ENCODE measurements at places on chromosomes 3 and 15. TPM values are rescaled to one million over a fixed set of nuclear protein-coding genes. Genes with fewer than 3 reads are reported as not detected.

Gene IQCF5
- polyA plus RNA-seq: not detected

Gene CLEC3B
- polyA plus RNA-seq: not detected

Gene CDC25A
- 0.94 TPM for polyA plus RNA-seq

Gene PLXNA1
- 0.31 TPM for polyA plus RNA-seq

Gene LSAMP
- polyA plus RNA-seq: 12.8 TPM

Gene TMIE
- polyA plus RNA-seq: 0.13 TPM

Gene PRR20G
- polyA plus RNA-seq: not detected

Gene C3orf20
- polyA plus RNA-seq: not detected
